NCI-H748 treated with DMSO at 0.1 percent for 48 hours (cell line): ENCODE measurements at places on chromosomes 2 and 18.

- DNase-seq, result no peak
Observed at GRCh38 chr2:5690718-5691220, 1.4 kb upstream of the SOX11 start.

- no peak for DNase-seq
Observed at GRCh38 chr18:33673689-33674088, 95.7 kb downstream of the ASXL3 start.

- DNase-seq, result no peak
Observed at GRCh38 chr2:216375286-216375685, 3.0 kb upstream of the MARCHF4 start.

- DNase-seq, result no peak
Observed at GRCh38 chr2:222869252-222869560, 8.4 kb downstream of the ACSL3 start.

DNA sequence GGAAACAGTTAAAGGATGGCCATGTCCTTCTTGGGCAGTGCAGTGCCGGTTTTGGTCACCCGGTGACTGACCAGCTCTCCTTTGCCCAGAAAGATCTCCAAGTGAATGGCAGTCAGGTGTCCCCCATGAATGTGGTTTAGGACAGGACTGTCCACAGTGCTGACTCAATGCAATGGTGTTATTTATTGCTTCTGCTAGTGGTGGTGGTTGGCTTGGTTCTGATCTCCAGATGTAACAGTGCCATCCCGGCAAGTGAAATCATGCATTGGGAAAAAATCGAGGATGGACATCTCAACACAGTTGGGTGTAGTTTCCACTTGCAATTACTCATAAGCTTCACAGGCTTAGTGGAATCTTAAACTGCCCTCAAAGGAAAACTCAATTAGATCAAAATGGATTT lies 81.9 kb downstream of the TGOLN2 start:
- DNase-seq, result no peak

- DNase-seq, result no peak
Observed at GRCh38 chr2:74418312-74418711, 3.1 kb downstream of the C2orf81 start.

- no peak for DNase-seq
Observed at GRCh38 chr18:46497129-46497528, 159.9 kb downstream of the LOXHD1 start.

- DNase-seq, result no peak
Observed at GRCh38 chr2:201639205-201639604, 4.1 kb downstream of the TMEM237 start.

DNA sequence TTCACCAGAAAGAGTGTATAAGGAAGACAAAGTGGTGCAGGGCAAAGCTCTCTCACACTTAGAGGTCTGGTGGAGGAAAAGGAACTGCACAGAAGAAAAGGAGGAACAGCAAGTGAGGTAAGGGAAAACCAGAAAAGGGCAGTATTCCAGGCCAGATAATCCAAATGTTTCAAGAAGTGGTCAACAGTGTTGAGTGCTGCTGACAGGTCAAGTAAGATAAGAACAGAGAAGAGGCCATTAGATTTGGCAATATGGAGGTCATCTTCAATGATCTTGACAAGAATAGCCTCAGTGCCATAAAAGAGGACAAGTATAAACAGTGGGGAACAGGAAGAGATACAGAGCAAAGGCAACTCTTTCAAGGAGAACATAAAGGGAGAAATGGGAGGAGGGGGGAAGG lies 15.0 kb downstream of the ADD2 start:
- DNase-seq, result no peak

- DNase-seq, result no peak
Observed at GRCh38 chr2:24579053-24579803, 88.2 kb downstream of the NCOA1 start.

- no peak for DNase-seq
Observed at GRCh38 chr2:81194176-81194575, 889.6 kb upstream of the LRRTM1 start.

- DNase-seq, result no peak
Observed at GRCh38 chr2:76958749-76959148, 563.4 kb downstream of the LRRTM4 start.

DNA sequence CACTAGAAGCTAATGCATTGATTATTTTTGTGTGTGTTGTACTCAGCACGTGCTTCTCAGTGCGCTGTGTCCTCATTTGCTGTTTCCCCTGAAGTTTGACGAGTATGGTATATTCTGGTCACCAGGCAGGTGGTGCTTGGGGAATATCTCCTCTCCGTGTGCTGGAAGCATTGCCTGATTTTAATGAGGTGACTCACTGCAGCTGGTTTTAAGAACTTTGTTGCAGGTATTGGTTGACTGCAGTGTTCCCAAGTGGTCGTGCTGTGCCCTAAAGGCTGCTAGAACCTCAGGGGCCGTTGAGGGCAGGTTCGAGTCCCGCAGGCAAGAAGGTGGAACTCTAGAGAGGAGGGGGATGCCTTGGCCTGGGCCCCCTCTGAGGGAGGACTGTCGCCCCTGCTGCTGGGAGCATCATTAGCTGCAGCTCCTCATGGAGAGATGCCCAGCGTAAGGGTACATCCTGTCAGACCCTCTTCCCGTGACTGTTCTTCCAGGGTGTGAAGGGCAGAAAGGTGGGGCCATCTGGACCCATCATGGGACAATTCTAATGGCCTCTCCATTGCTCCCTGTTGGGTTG lies 82.6 kb downstream of the AGAP1 start:
- DNase-seq, result no peak

- DNase-seq, result peak; percentile 40
Observed at GRCh38 chr2:67322353-67323001, 74.7 kb upstream of the ETAA1 start.

- no peak for DNase-seq
Observed at GRCh38 chr2:7209757-7210555, 292.7 kb downstream of the RNF144A start.
